ENCODE measurements at places on chromosomes 4 and X. TPM values are rescaled to one million over a fixed set of nuclear protein-coding genes. Genes with fewer than 3 reads are reported as not detected.

DNA sequence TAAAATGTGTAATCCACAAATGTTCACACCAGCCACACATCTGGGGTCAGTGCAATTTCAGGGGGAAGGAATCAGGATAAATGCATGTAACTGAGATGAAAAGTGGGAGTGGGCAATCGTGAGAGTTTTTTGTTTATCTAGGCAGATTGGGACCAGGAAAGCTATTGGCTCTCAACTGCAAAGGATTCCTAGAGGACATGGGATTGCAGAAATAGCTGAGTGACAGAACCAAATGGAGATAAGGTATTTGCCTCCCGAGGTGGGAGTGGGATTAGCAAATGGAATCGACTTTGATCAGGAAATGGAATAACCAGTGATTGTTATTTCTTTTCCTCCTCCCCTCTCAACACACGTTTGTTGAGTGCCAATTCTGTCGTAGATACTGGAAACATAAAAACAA is 38.9 kb upstream of the GJB1 start:
- H3K27ac ChIP-seq = no peak overlapping the region
- no peak overlapping the region for H3K4me3 ChIP-seq
- H3K27me3 ChIP-seq = no peaks in the 10 kb centered on the region
- no peaks in the 10 kb centered on the region for H3K36me3 ChIP-seq
- no peak for DNase-seq
- H3K4me1 ChIP-seq = no peaks in the 10 kb centered on the region

The MAGIX gene
- total RNA-seq = 7.3 TPM

- H3K27me3 ChIP-seq = no peaks in the 10 kb centered on the region
- no peak overlapping the region for H3K27ac ChIP-seq
- H3K4me1 ChIP-seq = peaks cover 3% of the 10 kb centered on the region
- DNase-seq = no peak
Observed at GRCh38 chrX:19679787-19680186, 164.5 kb upstream of the MAP3K15 start.

- H3K4me3 ChIP-seq = no peak overlapping the region
- no peak overlapping the region for H3K27ac ChIP-seq
- H3K36me3 ChIP-seq = no peaks in the 10 kb centered on the region
- no peaks in the 10 kb centered on the region for H3K4me1 ChIP-seq
- DNase-seq = no peak
Observed at GRCh38 chr4:46894826-46895225, 14.2 kb downstream of the COX7B2 start.

- H3K27ac ChIP-seq = no peak overlapping the region
- no peak for DNase-seq
- no peaks in the 10 kb centered on the region for H3K27me3 ChIP-seq
- H3K36me3 ChIP-seq = peaks cover 9% of the 10 kb centered on the region
Observed at GRCh38 chr4:145776208-145776607, 96.3 kb downstream of the C4orf51 start.
